NCI-H2081 (cell line): ENCODE measurements at places on chromosomes 12 and 14.
A peak's percentile ranks its signal among the peaks of the same experiment; 100 is the strongest.

DNA sequence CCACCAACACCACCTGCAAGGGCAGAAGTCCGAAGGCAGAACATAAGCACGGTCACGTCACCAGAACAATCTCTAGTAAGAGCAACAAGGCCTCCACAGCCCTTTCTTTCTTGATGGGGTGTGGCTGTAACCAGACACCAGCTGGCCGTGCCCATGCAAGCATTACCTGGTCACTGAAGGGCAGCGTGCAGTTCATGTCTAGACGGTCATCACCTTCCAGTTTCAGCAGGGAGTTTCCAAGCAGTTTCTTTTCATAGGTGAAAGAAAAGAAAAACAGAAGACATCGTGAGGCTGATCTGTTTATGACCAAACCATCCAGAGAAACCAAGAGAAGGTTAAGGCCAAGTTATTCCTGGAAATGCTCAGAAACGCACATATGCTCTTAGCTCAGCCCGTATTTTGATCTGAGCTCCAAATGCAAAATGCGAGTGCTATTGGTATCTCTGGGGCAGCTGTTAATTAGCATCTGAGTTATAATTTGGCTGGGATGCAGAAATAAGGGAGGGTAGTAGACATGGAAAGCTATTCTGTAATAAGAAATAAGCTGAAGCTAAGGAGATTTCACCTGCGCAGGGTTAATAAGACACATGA lies 42.5 kb downstream of the PRKAB1 start:
- DNase-seq = no peak

- no peak for DNase-seq
Measured at GRCh38 chr12:25800101-25800500, 158.4 kb upstream of the RASSF8 start.

- DNase-seq = no peak
Measured at GRCh38 chr12:21827083-21827482, 52.6 kb upstream of the KCNJ8 start.

GRCh38 chr12:131230340-131231031 lies 276.8 kb downstream of the ADGRD1 start:
- DNase-seq = no peak

DNA sequence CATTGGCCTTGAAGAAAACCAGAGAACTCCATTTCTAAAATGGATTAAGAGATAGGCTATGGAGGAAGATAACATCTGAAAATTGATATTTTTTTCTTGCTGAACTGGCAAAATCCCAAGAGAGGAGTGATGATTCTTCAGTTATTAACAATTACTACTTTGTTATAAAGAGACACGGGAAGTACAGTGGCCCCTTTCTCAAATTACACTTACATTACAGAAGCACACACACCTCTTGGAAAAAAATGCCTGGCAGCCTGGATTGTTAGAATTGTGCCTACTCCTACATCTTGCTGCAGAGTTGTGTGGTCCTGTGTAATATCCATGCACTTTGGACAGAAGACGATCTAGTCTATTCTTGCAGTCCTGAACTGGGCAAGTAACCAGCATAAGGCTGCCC lies 71.7 kb downstream of the TGFB3 start:
- no peak for DNase-seq

DNA sequence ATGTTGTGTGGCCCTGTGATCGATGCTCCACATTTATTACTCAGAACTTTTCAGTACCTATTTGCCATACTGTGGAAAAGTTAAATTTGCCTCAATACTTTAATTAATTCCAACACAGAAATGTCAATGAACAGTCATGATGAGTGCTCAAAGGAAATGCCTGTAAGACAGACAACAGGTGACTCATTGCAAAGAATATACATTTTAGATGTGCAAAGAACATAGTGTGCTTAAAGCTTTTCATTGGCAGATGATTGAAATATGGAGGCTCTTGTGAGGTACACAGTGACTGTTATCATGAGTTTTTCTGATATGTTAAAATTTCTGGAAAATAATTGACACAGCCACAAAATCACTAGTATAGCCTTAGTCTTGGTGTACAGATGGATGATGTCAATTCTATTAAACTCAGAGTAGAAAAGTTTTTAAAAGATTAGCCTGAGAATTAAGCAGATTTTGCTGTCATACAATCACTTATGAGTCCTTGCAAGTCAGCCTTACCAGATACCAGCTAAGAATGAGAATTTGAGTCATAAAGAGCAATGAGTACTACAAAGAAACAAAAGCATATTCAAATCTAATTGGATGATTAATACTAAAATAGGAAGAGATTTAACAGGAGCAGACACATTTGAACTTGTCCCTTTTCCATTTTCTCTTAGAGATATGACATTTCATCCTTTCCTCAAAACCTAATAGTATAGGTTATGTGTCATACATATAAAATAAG lies 544.1 kb downstream of the KCNH5 start:
- DNase-seq = no peak

GRCh38 chr12:89472508-89472907 lies 52.1 kb downstream of the GALNT4 start:
- DNase-seq = no peak

DNA sequence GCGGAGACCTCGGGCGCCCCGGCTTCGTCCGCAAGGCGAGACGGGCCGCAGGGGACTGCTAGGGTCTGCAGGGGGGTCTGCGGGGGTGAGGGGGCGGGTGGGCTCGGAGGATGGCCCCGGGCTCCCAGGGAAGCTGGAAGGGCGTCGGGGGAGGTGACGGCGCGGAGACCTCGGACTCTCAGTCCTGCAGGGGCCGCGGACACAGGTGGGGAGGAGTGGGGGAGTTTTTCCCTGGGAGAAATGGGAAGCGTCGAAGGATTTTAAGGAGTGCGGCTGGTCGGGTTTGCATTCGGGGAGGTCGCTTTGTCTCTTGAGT lies 25.9 kb downstream of the ZBTB42 start:
- DNase-seq = no peak

DNA sequence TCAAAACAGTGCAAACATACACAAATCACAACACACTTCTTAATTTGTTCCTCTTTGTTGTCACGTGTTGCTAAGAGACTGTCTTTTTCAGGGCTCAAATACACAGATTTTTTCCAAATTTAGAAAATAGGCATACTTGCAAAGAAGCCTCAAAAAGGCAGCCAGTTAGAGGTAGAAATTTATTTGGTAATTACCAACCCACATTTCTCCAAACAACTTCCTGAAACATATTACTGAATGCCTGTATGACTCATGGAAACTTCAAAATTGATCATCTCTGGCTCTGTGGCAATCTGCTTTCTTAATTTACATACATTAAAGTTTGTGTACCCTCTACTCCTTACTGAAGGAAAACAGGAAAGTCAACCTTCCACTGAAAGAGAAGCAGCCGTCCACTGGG lies 36.4 kb downstream of the PPM1H start:
- no peak for DNase-seq

DNA sequence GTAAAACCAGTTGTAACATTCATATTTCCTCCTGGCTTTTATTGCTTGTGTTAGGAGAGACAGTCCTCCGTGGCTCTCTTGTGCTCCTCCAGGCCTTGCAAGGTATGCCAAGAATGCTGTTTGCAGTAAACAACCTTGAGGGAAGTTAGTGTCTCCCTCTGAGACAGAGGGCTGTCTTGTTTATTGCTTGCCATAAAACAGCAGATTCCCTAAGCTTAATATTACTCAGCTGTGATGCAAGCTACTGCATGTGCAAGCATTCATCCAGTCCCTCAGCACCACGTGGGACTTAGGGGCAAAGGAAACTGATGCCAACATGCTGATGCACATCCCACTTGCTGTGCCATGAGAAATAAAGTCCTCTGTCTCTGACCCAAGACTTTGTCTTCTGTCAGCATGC lies 6.6 kb downstream of the POMT2 start:
- DNase-seq = no peak

GRCh38 chr12:100337727-100338126 lies 19.1 kb upstream of the SLC17A8 start:
- no peak for DNase-seq

- DNase-seq = no peak
Measured at GRCh38 chr12:75783093-75783877, 248.3 kb downstream of the PHLDA1 start.

DNA sequence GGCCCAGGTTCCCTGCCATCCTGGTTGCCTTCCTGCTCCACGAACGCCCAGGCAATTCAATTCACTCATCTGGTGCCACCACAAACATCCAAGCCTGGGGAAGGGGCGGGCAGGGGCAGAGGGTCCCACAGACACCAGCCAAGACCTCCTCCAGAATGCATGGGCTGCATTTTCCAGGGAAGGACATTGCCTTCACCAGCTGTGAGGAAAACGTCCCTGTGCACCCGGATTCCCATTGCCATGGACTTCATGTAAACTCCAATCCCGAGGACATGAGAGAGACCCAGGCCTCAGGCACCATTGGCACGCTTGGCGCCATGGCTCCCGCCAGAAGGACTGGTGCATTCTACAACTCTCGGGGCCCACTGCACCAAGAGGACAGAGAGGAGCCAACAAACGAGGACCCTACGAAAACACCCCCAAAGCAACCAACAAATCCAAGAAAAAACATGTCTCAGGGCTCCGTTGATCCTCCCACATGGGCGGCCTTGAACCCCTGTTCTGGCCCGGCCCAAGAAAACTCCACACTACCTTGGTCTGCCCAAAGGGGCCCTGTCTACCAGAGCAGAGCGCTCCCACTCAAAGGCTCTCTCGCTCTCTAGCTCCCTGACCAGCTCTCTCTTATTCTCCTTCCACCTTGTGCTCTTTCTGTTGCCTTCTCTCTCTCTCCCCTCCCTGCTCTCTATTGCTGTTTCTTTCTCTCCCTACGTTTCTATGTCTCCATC lies 183.9 kb downstream of the ALG10 start:
- no peak for DNase-seq

GRCh38 chr14:105151838-105152793 lies 16.5 kb downstream of the JAG2 start:
- DNase-seq = no peak

DNA sequence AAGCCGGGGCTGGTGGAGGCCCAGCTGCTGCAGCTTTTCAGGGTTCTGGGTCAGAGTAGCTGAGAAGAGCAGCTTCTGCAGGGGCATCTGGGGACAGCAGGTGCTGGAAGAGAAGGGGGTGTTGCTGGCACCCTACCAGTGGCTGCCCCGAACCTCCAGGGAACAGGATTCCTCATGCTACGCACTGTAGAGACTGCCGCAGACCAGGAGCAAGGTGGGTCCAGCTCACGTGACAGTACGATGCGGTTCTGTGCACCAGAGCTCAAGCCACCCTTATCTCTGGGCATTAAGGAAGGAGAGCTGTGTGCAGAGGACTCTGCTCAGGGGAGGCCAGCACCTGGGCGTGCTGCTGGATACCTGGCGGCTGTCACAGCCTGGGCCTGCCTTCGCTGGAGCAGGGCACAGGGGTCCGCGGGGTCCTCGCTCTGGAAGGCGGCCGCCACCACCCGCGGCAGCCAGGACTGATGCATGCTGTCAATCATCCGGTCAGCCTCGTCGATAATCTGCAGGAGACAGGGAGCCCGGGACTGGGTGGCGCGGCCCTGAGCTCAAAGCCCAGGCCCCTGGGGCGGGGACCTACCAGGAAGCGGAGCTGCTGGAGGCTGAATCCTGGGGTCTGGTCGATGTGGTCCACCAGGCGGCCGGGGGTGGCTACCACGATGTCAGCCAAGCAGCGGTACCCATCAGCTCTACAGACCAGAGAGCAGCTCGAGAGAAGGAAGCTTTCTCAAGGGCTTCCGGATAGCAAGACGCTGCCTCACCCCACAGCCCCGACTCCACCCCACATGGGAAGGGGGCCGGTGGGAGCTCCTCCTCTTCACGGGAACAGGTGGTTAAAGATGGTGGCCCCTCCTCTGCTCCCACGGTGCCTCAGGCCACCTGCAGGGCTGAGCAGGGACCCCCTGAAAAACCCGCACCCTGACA lies 2.9 kb downstream of the DDX51 start:
- no peak for DNase-seq

GRCh38 chr12:55738123-55739024 lies 4.5 kb upstream of the GDF11 start:
- peak; percentile 80 for DNase-seq

DNA sequence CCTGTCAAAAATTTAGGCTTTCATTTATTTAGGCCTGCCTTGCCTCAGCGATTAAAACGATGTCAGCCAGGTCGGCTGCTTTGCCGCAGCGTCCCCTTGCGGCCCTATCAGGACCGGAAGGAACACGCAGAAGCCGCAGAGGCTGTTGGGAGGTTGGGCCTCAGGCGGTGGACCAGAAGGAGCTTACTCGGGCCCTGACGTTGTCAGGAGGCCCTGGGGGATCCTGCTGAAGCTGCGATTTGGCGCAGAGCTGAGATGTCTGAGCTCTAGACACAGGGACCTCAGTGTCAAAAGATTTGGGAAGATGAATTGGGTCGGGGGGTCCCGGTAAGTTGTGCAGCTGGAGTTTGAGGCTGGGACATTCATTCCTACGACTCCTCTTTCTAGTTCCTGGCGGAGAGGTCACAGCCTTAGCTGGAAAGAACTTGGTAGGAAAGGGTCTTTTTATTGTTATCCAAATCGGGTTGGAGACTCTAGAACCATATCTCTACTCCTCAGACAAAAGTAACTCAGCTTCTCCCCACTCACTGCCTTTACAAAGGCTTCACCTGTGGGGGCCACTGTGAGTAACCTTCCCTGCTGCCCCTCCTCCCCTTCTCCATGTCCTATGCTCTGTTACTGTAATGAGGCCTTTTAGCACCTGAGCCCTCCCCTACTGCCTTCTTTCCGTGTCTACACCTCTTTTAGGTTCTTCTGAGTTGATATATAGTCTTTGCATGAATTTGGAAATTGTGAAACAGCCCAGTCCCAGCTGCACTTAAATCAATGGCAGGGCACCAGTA lies 6.6 kb upstream of the ABCD2 start:
- no peak for DNase-seq

DNA sequence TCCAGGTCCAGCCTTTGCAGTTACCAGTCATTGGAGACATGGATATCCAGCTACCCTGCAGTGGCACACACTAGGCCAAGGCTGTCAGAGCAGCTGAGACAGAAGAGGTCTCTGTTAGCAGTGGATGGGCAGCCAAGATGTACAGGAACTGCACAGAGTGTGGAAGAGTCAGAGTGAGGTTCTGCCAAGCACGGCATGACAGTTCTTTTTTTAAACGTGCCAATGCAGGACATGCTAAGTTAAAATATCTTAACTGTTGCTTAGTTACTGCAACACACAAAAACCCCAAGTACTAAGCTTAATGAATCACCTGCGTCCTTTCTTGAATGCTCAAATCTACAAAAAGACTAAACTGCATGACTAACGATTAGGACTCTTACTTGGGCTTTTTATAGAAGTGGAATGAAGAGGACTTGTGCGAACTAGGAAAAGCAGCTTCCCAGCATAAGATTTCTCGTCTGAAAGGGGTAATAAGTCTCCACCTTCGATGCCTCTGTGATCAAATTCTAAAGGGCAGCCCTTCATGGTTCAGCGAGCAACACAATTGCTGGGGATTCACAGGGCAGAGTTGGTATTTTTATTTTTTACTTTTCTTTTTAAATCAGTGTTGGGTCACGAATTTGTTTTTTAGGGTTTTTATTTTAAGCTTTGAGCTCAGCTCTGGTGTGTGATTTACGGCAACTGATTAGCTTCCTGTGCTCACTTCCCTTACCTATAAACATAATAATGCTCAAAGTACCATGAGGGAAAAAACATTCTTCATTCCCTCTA lies 20.6 kb downstream of the MAPK1IP1L start:
- DNase-seq = no peak

GRCh38 chr12:130728158-130729058 lies 12.3 kb upstream of the RIMBP2 start:
- DNase-seq = no peak
